ENCODE measurements at places on chromosomes 4 and X. TPM values are rescaled to one million over a fixed set of nuclear protein-coding genes. Genes with fewer than 3 reads are reported as not detected.
A peak's percentile ranks its signal among the peaks of the same experiment; 100 is the strongest.

DNA sequence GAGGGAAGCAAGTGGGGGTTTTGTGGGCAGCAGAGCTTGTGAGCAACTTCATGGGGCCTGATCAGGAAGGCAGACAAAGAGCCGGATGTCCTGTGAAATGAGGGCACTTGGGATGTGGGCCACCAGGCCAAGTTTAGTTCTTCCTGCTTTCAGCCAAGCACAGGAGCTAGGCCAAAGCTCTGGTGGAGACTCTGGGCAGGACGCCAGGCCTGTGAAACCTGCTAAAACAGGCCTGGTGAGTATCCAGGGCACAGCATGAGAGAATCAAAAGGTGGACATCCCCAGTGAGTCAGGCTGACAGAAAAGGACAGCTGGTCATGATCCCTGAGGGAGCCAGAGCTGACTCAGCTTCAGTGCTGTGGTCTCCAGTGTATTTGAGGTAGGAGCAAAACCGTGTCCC is 95.7 kb downstream of the NPNT start:
- peak; percentile 42 for DNase-seq

DNA sequence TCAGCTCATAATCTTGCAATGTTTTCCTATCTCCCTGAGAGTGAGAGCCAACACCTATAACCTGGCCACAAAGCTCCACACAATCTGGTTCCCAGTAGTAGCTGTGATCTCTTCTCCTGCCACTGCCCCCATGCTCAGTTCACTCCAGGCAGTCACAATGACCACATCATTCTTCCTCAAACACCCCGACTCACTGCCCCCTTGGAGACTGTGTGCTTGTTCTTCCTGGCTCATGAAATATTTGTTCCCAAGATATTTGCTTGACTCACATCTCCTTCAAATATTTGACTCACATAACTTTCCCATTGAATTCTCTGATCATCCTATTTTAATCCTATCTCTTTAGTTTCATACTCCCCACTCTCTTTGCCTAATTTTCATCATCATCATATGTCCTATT is 173.7 kb downstream of the AREG start:
- DNase-seq: no peak

DNA sequence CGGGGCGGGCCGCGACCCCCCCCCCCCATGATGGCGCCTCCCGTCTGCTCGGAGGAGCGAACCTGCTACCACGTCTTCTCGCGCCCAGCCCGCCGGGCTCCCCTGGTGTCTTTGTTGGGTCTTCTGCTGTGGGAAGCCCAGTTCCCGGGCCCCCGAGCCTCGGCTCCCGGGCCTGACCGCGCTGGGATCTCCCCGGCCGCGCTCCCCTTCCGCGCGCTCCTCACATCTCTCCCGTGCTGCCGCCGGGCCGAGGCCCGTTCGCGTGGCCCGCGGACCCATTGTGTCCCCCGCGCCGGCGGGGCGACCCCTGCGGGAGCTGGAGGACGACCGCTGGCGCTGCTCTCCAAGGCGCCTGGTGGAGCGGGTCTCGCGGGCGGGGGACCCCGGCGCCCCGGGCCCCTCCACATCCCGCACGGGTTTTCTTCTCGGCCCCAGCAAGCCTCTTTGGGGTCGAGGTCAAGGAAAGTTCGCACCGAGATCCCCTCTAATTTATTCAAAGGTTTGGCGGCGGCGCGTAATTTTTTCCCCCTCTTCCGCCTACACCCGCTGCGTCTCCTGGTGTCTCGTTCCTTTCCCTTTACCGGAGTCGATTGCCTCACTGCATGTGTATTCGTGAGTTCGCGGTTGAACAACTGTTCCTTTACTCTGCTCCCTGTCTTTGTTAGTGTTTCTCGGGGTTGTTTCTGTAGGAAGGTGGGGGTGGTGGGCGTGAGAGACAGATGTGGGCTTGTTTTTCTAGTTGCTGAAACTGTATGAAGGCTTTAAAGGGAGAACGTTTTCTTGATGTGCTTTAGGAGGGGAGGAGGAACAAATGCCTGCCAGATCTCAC is 770 bp downstream of the SMAD1 start:
- no peak for DNase-seq

GRCh38 chr4:109994415-109994827 is 81.7 kb downstream of the EGF start:
- no peak for DNase-seq

DNA sequence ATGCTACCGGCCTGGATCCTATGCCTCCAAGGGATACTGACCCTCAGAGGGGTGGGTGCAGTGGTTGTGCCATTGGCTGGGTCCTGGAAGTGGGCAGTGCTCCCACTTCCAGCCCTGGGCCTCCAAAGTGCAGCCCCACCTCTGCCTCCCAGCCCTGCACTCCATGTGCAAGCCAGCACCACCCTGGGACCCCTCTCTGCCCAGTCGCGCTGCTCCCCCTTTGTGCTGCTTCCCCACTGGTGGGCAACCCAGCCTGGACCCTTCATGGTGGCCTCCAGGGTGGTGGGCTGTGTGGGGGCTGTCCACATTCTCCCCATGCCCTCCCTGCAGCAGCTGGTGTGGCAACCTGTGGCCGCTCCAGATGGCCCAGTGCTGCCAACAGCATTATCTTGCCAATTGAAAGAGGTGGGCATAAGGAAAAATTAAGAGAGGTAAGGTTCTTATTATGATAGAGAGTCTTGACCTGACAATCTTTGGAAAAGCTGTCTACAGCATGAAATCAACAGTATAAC is 309.7 kb downstream of the GUCY2F start:
- no peak for DNase-seq

DNA sequence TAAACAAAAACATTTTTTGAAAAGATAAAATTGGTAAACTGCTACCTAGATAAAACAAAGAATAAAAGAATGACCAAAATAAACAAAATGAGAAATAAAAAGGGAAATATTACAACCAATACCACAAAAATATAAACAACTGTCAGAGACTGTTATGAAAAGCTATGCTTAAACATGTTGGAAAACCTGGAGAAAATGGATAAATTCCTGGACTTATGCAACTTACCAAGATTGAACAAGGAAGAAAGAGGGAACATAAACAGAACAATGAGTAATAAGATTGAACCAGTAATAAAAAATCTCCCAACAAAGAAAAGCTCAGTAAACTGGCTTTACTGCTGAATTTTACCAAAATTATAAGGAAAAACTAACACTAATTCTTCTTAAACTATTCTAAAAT is 518.7 kb downstream of the GRXCR1 start:
- no peak for DNase-seq

GRCh38 chr4:54541426-54542118 is 116.2 kb upstream of the KIT start:
- no peak for DNase-seq

DNA sequence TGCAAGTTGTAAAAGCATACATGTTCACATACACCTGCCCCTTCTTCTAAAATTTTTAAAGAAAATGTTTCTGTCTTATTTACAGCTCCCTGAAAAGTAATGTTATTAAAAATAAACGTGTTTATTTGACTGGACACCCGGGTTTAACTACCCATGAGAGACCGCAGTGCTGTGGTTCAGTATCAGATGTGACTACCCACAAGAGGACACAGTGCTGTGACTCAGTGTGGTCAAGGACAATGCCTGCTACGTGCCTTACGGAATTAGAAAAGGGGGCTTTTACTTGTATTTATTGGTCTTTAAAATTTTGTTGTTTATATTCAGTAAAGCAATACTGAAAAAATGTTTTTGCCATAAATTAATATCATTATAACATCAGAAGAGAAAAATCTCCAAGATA is 641.4 kb downstream of the TRIML1 start:
- no peak for DNase-seq

DNA sequence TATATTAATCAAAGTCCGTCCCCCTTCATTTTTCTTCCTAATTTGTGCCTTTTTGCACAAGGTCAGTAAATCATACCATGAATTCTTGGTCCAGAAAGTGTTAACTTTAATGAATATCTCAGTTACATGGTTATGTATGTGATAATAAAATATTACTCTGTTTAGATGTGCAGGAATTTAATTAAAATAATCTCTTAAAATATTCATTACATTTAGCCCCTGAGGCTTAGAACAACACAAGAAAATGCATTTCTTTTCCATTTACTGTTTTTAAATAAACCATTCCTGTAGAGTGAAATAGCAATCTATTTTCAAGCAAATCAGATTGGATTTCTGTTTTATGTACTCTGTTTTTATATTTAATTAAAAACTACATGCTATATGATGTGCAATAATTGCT is 17.6 kb downstream of the MAB21L2 start:
- no peak for DNase-seq

DNA sequence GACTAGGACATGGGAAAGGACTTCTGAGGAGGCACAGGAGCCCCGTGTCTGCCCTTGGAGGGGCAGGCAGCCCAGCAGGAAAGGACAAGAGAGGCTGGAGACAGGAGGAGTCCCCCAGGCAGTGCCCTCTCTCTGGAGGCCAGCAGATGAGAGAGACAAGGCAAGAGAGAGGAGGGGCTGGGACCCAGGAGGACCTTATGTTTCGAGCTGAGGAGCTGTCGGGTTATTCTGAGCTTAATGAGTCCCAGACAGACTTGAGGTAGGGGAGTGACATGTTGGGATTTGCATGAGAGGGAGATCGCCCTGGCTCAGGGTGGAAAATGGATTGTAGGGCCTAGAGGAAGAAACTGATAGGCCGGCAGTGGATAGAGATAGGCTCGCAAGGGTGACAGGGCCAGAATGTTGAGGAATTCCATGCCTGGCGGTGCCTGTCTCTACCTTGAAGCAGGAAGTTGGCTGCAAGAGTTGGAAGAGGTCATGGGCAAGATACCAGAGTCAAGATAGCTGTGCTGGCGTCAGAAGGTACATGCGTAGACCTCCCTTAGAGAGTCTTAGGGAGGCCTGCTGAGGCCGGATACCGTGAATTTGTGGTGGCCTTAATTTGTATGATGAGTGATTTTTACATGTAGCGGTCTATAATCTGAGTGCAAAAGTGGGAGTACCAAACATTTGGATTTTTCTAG is 19.4 kb downstream of the STOX2 start:
- no peak for DNase-seq

DNA sequence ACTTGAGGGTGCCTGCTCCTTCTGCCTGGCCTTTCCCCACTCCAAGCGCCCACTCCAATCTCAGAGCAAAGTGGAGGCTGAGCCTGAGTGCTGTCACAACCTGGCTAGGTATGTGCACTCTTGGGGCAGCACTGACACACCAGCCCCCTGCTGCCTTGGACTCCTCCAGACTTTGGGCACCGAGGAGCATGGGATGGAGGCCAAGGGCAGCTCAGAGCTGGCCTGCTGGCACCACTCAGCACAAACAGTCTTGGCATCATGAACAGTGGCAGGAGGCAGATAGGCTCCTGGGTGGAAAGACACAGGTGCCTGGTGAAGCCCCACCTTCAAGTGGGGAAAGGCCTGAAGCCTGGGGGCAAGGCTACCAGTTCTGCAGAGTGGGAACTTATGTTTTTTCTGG is 91.8 kb downstream of the KCNIP4 start:
- DNase-seq: no peak

DNA sequence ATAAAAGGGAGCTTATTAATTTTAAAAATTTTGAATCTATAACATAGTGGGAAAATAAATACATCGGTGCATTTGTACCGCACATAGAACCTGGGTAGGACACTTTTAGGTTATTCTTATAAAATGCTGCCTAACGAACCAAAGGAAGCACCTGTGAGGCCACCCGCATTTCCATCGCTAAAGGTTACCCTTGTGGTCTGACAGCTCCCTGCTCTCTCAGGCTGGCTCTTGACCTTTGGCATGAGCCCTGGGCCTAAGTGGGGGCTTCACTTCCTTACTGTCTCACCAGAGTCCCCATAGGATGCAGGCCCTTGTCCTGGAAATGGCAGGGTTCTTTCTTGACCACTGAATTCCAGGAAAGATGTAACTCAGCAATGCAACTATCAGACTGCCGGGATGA is 46.0 kb downstream of the HADH start:
- DNase-seq: no peak

Gene CYLC1
- not detected for total RNA-seq

Gene LRAT
- total RNA-seq: not detected

All from omental fat pad (tissue), 4 donors.